ENCODE measurements at places on chromosomes 16 and 17.

GRCh38 chr16:70341600-70341999 lies 5.1 kb upstream of the DDX19A start:
- no peak for DNase-seq

DNA sequence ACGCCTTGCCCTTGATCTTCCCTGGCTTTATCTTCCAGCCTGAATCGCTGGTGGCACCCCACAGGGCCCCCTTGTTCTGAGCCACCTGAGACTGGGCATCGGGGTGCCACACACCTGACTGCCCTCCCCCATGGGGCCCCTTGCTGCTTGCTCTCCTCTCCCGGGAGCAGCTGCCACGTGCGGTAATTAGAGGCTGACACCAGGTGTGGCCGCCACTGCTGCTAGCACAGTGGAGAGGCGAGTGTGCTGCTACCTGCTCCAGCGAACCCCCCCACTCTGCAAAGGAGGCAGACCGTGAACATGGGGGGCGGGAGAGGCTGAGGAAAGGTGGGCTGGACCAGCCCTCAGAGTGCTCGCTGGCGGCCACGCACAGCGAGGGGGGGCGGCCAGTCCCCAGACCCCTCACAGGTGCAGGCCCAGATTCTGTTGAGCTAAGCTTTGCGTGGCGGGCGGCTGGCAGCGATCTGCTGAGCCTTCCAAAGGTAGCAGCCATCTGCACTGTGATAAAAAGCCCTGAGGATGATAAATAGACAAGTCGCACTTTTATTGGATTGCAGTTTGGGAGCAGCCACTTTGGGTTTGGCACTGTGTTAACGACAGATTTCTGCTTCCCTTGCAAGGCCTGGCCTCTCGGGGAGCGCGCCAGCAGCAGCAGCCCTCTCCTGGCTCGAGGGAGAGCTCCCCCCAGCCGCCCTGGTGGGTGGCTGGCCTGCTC lies 167.9 kb upstream of the GSE1 start:
- DNase-seq: no peak

- no peak for DNase-seq
Observed at GRCh38 chr17:45022655-45023339, 28.6 kb downstream of the DCAKD start.

DNA sequence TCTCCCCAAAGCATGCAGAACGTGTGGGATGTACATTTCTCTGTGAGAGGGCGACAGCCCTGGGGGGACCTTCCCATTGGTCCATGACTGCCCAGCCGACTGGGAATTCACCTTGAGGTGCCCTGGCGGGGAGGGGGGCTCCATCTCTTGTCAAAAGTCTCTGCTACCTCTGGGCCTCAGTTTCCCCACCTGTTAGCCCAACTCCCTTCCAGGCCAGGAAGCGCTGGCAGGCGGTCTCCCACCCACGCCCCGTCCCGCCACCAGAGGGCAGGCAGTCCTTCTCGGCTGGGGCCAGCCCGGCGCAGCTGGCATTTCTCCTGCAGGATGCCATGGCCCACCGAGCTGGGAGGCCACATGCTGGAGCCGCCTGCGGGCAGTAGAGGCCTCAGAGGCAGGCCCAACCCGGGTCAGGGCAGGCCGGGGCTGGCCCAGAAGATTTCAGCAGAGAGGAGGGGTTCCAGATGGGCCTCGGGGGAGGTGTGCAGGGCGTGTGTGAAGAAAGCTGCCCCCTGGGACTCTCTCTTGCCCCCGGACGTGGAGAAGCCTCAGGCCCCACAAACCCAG lies 16.6 kb downstream of the CD7 start:
- DNase-seq: peak; percentile 84

- no peak for DNase-seq
Observed at GRCh38 chr17:78368348-78368747, 8.5 kb upstream of the SOCS3 start.

DNA sequence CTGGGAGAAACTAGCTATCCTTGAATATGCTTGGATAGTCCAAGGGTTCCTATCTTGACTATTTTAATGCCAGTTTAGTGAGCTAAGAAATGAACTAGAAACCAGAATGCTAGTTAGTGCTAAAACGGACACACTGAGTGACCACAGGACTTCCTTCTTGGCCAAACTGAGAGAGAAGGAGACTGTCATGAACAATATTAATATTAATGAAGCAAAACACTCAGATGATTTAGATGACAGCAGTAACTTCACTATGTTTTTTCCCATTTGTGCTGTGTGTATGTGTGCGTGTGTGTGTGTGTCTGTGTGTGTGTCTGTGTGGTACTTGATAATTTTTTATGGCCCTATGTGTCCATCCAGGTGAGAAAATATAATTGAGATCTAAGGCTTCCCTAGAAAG lies 2.2 kb upstream of the ATXN1L start:
- DNase-seq: no peak

DNA sequence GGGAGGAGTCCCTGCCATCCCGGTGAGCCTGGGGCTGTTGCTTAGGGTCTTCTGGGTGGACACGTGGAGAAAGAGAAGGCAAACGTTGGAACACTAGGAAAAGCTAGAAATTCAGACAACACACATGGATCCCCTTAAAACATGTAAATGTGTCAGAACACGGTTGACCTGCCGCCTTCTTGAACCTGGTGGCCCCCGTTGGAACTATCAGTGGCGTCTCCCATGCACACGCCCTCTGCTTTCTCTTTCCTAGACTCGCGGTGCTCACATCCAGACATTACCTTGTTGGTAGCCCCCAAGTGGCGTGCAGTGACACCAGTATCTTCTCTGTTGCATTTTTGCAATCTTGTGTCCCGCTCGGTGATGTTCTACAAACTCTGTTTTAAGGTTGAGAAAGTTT lies 18.6 kb downstream of the CIBAR2 start:
- DNase-seq: no peak

- no peak for DNase-seq
Observed at GRCh38 chr17:71656964-71657858, 463.6 kb upstream of the SOX9 start.

- DNase-seq: no peak
Observed at GRCh38 chr16:84714028-84714427, 14.2 kb downstream of the USP10 start.

DNA sequence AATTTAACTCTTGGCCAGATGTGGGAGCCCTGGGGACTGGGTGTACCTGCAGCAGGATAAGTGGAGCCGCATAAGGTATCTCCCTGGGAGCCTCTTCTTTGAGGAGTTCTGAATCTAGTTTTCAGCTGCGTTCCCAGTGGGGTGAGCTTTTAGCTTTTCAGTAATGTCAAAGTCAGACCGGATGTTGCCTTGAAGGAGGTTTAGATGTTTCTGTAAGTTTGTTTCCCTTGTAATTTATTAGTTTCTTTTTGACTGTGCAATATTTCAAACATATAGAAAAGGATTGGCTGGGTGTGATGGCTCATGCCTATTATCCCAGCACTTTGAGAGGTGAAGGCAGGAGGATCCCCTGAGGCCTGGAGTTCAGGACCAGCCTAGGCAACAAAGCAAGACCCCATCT lies 98.6 kb upstream of the EEF2KMT start:
- DNase-seq: no peak

DNA sequence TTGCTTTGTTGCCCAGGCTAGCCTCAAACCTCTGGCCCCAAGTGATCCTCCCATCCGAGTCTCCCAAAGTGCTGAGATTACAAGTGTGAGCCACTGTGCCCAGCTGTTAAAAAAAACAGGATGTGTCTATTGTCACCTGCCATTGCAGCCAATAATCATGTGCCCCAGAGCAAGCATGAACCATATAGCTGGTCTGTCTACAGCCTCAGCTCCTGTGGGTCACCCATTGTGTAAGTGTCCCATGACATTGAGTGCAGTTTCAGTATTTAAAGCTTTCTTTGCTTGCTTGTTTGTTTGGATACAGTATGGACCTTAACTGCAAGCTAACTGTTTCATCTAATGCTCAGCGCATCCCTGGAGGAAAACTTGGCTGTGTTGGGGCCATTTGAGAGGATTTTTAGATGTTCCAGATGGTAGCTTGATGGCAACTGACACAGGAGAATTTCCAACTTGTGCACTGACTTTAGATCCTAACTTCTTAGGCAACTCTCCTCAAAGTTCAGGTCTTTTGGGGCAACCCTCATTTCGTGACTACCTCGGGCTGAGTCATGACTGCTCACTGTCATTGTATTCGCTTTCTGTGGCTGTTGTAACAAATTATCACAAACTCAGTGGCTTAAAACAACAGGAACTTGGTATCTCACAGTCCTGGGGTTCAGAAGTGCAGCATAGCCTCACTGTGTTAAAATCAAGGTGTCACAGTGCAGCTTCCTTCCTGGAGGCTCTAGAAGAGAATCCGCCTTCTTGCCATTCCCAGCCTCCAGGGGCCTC lies 30.3 kb upstream of the ADORA2B start:
- DNase-seq: no peak

DNA sequence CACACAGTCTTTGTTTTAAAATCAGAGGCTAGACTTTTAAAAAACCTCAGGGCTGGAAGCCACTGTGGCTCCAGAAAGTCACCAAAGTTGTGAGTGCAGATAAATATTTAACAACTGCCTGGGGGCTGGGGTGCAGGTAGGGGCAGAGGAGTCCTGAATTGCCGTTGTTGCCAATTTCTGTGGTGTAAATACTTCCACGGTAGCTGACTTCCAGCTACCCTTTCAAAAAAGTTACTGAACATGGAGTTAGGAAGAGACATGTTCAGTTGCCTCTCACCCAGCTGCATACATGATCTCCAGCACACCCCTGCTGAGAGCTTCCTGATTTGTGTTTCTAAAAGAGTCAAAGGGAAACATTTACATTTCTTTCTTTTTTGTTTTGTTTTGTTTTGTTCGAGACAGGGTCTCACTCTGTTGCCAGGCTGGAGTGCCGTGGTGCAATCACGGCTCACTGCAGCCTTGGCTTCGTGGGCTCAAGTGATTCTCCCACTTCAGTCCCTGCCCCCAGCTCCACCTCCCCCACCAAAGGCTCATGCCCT lies 58.7 kb downstream of the PLXDC1 start:
- no peak for DNase-seq

- peak; percentile 86 for DNase-seq
Observed at GRCh38 chr16:3112058-3112880, at the start of gene ZNF205. Gene ZNF205, plus strand, starts transcription at chr16:3112586. Its CDS starts 845 bp downstream, at chr16:3113431.

DNA sequence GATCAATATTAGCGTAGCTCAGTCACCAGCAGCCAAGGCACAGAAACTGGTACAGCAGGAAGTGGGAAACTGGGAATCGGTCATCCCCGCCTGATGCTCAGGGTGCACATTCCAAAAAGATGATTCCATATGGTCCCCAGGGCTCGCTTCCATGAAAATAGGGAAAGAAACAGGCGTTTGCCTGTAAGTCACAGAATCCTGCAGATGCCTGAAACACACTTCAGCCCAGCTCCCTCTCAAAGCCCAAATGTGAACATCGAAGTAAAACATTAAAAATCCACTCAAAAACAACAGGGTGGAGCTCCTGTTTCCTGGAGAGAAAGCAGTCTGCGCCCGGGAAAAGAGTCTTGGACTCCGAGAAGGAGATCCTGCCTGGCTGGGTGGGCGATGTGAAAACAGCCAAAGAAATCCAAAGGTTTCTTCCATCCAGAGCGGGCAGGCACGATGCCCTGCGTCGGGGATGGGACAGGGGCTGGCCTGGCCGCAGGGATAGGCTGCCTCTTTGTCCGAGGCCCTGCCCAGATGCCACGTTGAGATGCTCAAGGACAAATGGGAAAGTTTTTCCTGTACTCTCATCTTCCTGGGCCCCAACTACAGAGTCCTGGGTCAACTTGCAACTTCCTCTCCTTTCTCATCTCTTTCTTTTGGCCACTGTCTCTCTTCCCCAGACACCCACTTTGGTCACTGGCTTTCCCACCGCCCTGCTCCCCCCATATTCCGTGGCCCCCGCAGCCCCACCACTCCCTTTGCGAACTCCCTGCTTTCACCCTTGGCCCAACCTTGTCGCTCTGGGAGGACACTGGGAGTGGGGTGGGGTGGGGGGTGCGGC lies 743 bp downstream of the WIPI1 start:
- peak; percentile 85 for DNase-seq

DNA sequence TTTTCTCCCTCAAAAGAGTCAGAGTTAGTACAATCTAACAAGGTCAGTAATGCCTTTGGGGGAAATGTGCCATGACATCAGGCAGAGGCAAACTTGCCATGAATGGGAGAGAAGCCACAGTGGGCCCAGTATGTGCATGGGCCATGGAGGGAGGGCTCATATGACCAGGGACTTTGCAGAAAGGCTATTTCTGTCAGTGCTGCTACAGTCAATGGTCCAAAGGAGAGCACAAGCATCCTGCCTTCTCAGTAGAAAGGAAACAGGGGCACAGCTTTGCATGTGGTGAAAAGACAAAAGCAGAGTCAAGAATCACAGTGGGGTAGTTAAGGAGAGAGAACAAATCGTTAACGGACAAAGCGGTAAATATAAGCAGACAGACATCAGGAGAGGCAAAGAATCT lies 11.2 kb upstream of the CORO6 start:
- DNase-seq: no peak

- no peak for DNase-seq
Observed at GRCh38 chr17:29074488-29074887, 31.5 kb downstream of the PIPOX start.

- DNase-seq: no peak
Observed at GRCh38 chr17:44795928-44796327, 34.2 kb downstream of the GJC1 start.

GRCh38 chr16:67086822-67087221 lies 22.9 kb upstream of the PHAF1 start:
- DNase-seq: no peak

- DNase-seq: no peak
Observed at GRCh38 chr17:31320241-31320640, 1.2 kb downstream of the EVI2A start.

- no peak for DNase-seq
Observed at GRCh38 chr17:78242024-78242742, 10.8 kb downstream of the TMEM235 start.

GRCh38 chr17:57855391-57856035 lies 5.7 kb upstream of the MRPS23 start:
- no peak for DNase-seq

DNA sequence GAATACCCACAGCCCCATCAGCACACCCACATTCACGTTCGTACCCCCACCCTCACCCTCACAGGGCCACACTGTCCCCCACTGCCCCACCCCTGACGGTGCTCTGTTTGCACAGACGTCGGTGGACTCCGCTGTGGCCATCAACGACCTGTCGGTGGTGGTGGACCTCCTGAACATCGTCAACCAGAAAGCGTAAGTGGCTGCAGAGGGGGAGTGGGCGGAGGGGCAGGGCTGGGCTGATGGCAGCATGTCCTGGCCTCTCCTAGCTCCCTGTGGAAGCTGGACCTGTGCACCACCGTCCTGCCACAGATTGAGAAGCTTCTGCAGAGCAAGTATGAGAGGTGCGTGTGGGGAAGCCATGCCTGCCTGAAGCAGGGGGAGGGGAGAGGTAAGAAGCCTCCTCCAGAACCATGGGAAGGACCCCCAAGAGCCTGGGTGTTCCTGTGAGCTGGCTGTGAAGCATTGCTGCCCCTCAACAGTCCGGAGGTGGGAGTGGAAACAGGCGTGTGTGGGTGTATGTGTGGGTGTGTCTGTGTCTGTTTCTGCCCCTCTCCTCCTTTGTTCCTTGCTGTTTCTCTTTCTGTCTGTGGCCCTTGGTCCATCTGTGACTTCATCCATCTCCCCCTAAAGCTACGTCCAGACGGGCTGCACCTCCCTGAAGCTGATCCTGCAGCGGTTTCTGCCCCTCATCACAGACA lies 20.3 kb downstream of the KATNB1 start:
- DNase-seq: peak; percentile 34

- DNase-seq: peak; percentile 95
Observed at GRCh38 chr17:57874434-57875289, 24.8 kb upstream of the MRPS23 start.
